ENCODE measurements at places on chromosomes 5 and 9. TPM values are rescaled to one million over a fixed set of nuclear protein-coding genes. Genes with fewer than 3 reads are reported as not detected.

DNA sequence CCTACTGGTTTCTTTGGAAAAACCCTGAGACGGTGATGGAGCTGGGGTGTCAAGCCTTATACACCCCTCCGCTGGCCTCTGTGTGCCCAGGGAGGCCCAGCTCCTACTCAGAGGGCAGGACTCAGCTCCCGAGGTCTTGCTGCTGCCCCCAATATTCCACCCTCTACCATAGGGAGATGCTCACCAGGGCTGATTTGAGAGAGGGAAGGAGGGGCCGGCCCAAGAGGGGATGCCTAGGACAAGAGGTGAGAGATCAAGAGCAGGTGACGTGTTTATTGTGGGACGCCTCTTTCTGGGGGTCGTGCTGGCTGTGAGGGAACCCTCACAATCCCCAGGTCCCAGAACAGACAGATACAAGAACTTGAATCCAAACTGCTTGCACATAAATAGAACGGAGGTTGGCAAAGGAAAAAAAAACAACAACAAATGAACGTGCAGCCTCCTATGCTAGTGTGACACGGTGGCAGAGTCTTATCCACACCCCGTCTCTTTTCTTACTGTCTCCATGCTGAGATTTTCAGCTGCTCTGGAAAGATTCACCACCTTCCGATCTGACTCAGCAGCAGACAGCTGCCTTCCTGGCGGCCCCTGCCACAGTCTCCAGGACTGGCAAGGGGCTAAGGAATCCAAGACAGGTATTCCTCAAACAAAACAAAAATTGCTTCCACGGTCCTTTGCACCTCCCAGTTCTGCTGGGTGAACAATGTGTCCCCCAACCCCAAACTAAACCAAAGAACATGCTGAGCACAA is 22.3 kb downstream of the FABP6 start:
- no peaks in the 10 kb centered on the region for H3K4me1 ChIP-seq
- no peak overlapping the region for H3K27ac ChIP-seq
- no peaks in the 10 kb centered on the region for H3K27me3 ChIP-seq
- no peak overlapping the region for H3K4me3 ChIP-seq

DNA sequence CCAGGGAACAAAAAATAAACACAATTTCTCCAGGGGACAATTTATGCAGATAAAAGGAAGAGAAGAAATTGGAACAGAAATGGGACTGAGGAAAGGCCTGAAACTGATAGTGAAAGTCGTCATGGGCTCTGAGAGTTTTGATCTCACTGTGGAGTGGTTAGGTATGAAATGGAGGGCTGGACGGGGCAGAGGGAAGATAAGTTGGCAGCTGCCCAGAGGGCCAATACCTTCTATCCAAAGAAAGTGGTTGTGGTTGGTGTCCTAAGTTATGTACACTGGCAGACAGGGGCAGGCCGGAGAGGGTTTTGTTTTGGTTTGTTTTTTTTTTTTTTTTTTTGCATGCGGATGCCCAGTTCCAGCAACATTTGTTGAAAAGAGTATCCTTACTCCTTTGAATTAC is 46.1 kb downstream of the ZNF618 start:
- peaks cover 14% of the 10 kb centered on the region for H3K27me3 ChIP-seq
- peaks cover 4% of the 10 kb centered on the region for H3K4me1 ChIP-seq
- H3K27ac ChIP-seq = no peak overlapping the region
- no peaks in the 10 kb centered on the region for H3K36me3 ChIP-seq
- no peak for DNase-seq

DNA sequence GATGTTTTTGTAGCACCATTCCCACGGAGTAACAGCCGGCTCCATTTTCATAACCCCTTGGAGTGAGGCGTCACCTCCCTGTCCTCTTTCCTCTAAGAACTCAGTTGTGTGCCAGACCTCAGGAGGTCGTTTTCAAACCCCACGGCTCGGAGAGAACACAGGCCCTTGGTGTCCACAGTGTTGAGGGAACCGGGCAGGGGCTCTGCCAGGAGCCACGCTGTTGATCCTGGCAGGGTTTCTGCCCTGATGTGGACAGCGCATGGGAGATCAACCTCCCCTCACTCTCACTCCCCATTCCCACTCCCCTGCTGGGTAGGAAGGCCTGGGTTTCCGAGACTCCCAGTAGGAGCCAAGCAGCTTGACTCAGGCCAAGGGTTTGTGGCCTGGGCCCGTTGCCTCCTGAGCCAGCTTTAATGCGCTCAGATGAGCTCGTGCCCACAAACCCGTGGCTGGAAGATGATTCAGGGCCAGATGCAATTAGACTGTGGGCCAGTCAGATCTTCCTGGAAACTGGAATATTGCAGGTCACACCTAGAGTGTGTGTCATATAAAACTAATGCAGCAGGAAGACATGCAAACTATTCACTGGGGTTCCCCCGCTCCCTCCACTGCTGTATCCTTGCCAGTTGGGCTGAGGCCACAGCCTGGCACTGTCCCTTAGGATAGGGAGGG is 133.4 kb downstream of the SLC12A2 start:
- peaks cover 3% of the 10 kb centered on the region for H3K27me3 ChIP-seq
- no peaks in the 10 kb centered on the region for H3K4me1 ChIP-seq
- no peak overlapping the region for H3K27ac ChIP-seq
- H3K4me3 ChIP-seq = no peak overlapping the region
- H3K36me3 ChIP-seq = no peaks in the 10 kb centered on the region

- no peak overlapping the region for H3K4me3 ChIP-seq
- DNase-seq = peak; percentile 23
- H3K27ac ChIP-seq = peak overlapping the region; percentile 62
- H3K36me3 ChIP-seq = peaks cover 65% of the 10 kb centered on the region
Observed at GRCh38 chr5:402615-403359, 40.2 kb upstream of the EXOC3 start.

GRCh38 chr9:6899274-6899673 is 141.5 kb downstream of the KDM4C start:
- no peak overlapping the region for H3K4me3 ChIP-seq
- H3K27ac ChIP-seq = no peak overlapping the region
- H3K36me3 ChIP-seq = peaks cover 42% of the 10 kb centered on the region
- H3K4me1 ChIP-seq = peaks cover 48% of the 10 kb centered on the region
- H3K27me3 ChIP-seq = no peaks in the 10 kb centered on the region

DNA sequence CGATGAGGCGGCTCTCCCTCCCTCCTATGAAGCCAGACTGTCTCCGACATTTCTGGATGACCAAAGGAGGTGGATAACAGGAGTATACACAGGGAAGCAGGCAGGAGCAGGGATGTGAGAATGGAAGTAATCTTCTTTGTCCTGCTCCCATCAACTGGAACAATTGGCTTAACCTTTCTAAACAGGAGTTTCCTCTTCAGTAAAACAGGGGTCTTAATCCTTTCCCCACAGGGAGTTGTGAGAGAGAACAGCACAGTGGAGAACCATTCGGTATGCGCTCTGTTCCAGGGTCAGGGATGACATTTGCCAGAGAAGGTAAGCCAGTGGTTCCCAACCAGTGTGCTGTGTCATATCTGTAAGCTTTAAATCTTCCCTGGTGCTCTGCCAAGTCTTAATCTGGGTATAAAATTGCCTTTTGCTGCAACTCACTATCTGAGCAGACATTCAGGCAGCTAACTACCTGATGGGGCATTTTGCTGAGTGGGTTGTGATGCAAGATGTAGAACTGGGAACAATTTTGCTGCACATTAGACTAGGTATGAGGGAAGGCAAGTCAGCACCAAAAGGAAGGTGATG is 294.8 kb upstream of the KIF2A start:
- DNase-seq = no peak
- H3K4me1 ChIP-seq = no peaks in the 10 kb centered on the region
- no peaks in the 10 kb centered on the region for H3K36me3 ChIP-seq
- no peak overlapping the region for H3K4me3 ChIP-seq
- H3K27ac ChIP-seq = no peak overlapping the region

- H3K4me3 ChIP-seq = no peak overlapping the region
- peaks cover 26% of the 10 kb centered on the region for H3K36me3 ChIP-seq
- peaks cover 17% of the 10 kb centered on the region for H3K4me1 ChIP-seq
- no peak overlapping the region for H3K27ac ChIP-seq
Observed at GRCh38 chr9:4801156-4801555, 8.4 kb downstream of the RCL1 start.

The SEMA6A gene
- total RNA-seq = not detected

The SGCD gene
- not detected for total RNA-seq

The FYB1 gene
- total RNA-seq = 198 TPM

The CCL28 gene
- 11.9 TPM for total RNA-seq

The TEK gene
- total RNA-seq = not detected

Data from activated CD8-positive, alpha-beta T cell treated with anti-CD3 and anti-CD28 coated beads, Interleukin-2, amount 10 ng/mL, durations not matched to agents 7 days and 5 days (primary cell).